ENCODE measurements at places on chromosomes 1 and 21.
A peak's percentile ranks its signal among the peaks of the same experiment; 100 is the strongest.

GRCh38 chr1:230385158-230385450, 41.0 kb downstream of the PGBD5 start:
- DNase-seq, result no peak

- DNase-seq, result no peak
Observed at GRCh38 chr1:95699149-95699953, 465.3 kb downstream of the RWDD3 start.

DNA sequence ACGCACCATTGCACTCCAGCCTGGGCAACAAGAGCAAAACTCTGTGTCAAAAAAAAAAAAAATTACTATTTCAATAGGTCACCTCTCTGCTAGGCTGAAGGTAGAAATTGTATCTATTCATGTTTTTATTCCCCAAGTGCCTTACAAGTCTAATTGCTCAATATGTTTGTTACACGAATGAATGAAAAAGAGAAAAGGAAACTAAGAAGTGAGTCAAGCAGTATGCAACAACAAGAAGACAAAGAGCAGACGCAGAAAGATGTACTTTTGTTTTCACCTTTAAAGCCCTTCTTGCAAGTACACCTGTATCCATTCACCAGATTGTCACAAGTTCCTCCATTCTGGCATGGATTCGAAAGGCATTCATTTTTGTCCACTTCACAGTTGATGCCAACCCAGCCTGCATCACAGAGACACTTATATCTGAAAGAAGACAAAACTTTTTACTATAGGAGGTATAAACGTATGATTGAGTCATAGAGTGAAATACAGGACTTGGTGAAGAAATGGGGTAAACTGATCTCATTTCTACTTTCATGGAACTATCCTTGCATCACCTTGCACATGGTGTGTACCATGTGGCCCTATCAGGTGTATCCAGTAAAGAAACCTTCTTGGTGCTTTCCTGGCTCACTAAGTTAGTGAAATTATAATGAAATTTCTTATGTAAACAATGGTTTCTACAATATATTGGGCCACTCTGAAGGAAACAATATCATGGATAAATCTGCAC, 57.1 kb upstream of the ADAM30 start:
- DNase-seq, result no peak

DNA sequence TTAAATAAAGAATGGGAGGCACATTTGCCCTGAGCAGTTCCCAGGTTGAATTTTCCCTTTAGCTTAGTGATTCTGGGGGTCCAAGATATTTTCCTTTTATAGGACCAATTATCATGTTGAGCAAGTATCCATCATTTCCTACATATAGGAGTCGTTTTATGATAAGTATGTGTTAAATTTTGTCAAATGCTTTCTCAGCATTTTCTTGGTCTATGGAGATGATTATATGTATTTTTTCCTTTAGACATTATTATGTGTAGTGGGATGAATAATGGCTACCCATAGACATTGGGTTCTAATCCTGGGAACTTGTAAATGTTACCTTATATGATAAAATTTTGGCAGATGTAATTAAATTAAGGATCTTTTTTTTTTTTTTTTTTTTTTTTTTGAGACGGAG, 128.7 kb downstream of the LMO4 start:
- no peak for DNase-seq

DNA sequence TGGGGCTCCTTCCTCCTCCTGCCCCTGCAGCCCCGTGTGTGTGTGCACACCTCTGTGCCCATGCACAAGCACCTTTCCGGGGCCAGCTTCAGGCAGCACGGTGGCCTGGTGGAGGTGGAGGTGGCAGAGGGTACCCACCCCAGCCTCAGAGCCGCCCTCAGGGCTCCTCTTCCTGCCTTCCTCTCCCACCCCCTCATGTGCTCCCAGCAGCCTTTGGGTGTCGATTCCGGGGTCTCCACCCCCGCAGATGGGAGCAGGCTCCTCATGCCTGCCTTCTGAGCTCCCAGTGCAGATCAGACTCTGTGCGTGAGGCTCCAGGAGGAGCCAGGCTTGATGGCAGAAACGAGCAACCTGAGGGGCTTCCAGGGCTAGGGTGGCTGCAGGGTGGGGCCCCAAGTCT, 29.2 kb upstream of the PLCH2 start:
- DNase-seq, result no peak

- no peak for DNase-seq
Observed at GRCh38 chr1:205229916-205230700, 2.4 kb downstream of the TMCC2 start.

GRCh38 chr1:36582066-36582755, 99.5 kb upstream of the CSF3R start:
- no peak for DNase-seq

DNA sequence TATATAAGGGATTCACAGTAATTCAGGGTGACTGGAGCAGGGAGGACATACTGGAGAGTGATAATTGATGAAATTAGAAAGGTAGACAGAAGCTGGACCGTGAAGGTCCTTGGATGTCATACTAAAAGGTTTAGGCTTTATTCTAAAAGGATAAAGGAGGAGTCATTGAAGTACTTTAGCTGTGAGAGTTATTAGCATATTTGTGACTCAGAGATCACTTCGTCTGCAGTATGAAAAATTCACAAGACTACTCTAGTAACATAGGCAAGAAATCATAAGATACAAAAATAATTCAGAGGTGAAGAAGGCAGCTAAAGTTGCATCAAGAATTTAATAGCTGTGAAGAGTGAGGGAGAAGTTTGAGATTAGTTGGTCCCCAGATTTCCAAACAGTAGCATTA, 26.3 kb downstream of the KCNA3 start:
- DNase-seq, result no peak

- no peak for DNase-seq
Observed at GRCh38 chr1:245007852-245008251, 143.5 kb upstream of the HNRNPU start.

DNA sequence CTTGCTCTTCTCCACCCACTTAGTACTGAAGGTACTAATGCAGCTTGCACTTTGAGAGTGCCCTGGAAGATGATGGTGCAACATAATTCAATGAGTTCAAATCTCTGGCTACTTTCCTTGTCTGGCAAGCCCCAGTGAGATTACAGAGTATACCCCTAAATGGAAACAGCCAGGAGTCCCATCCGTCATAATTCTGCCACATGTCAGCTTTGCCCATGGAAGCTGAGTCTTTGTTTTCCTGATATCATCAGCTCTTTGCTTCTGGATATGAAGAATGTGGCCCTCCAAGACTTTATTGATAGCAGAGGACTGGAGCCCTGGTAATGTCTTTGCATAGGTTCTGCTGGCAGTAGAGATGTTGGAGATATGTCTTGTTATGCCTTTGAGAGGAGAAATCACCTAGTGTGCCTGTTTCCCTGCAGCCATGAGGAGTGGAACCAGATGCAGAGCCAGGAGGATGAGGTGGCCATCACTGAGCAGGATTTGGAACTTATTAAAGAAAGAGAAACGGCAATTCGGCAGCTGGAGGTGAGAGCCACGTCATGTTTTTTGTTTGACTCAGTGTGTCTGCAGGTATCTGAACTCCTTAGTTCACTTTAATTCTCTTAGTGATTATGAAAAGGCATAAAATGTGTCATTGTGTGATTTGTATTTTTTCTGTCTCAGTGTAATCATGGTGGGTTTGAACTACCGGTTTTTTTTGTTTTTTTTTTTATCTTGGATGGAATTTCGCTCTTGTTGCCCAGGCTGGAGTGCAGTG, 18.7 kb upstream of the PPP1R8 start:
- no peak for DNase-seq

DNA sequence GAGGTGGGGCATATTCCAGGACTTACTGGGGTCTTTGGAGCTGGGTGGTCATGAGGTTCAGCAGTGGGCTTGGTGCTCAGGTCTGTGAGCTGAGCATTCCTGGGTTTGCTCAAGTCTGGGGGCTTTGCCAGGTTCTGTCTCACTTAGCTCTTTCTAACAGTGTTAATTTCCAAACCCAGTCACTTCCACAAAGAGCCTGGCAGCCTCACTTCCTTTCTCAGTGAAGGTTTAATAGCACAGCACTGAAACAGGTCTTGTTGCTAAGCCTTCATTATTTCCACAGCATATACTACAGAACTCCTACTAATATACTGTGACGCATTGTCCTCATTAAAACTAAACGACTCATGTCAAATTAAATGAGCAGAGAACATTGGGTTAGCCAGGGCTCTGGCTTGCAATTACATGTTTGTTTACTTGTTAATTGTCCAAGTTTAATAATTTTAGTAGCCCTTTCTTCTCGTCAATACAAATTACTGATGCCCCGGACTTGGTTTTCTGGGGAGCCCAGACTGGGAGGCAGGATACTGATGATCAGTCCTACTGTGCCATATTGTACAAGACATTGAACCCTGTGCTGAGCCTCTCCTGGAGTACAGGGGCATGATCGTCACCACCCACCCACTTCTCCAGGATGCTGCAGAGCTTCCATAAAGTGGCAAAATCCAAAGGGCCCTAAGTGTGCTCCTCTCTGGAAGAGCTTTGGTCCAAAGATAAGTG, 170.7 kb downstream of the IER5 start:
- no peak for DNase-seq

GRCh38 chr1:111855260-111855659, 99.6 kb downstream of the DDX20 start:
- no peak for DNase-seq

DNA sequence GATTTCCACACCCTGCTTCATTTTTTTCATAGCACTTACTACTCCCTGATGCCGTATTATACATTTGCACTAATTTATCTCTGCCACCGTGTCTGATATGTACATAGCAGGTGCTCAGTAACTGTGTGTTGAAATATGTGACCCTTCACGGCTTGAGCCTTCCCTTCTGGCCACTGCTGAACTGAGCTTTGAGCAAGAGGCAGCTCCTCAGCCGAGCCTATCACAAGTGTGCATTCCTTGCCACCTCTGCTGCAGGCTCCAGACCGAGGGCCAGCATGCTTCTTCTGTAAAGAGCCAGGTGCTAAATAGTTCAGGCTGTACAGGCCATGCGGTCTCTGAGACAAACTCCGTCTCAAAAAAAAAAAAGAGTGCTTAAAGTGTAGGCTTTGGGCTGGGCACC, 22.6 kb downstream of the PLEKHM2 start:
- DNase-seq, result no peak

GRCh38 chr1:1439546-1440261, 4.2 kb downstream of the VWA1 start:
- DNase-seq, result no peak

DNA sequence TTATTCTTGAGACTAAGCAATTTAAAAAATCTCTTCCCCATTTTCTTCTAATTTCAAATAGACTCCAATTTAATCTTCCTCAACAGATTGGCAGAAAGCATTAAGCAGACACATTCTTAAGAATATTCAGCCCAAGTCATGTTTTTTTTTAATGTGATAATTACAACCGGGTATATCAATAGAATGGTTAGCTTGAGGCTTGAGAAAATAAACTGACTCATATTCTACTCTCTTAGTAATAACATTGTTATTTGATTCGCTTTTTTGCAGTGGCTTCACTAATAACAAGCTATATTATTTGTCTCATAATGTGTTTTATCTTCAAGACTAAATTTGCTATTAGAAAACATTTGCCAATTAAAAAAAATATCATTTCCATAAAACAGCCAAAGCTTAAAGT, 488.6 kb upstream of the RGS18 start:
- no peak for DNase-seq

DNA sequence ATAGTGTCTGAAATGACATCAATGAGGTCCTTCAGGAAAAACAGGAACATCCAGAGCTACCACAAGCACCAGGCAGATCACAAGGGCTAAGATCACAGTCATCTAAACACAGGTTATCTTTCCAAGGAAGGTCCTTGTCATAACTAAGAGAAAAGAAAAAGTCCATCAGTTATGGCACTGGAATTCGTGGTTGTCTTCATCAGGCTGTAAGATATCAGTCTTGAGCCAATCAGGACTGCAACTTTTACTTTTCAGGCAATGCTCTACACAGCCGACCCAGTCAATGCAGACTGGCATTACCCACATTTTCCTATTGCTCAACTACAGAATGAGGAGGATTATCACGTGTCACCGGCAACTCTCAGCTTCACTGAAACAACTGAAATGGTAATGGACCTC, 26.4 kb downstream of the SORT1 start:
- DNase-seq, result no peak

- no peak for DNase-seq
Observed at GRCh38 chr1:34019741-34020552, 145.1 kb downstream of the CSMD2 start.

GRCh38 chr1:215198021-215198420, 115.5 kb downstream of the KCNK2 start:
- no peak for DNase-seq

DNA sequence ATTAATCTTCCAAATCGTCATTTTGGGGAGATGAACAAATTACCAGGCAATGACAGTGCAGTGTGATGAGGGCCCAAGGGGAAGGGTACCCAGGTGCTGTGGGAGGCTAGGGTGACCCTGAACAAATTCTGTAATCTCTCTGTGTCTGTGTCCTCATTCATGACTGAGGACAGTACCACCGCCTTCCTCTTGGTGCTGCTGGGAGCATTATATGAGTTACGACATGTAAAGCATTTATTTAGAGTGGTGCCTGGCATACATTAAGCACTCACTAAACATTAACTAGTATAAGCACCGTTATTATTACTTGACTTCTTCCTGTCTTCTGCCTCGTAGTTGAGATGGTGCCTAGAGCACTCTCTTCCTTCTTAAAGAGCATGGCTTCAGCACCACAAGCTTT, 468.2 kb upstream of the VAMP3 start:
- DNase-seq, result no peak

GRCh38 chr1:19481826-19482398, 3.4 kb downstream of the CAPZB start:
- DNase-seq, result no peak

- peak; percentile 11 for DNase-seq
Observed at GRCh38 chr1:51877434-51878307, 856 bp downstream of the NRDC start.

DNA sequence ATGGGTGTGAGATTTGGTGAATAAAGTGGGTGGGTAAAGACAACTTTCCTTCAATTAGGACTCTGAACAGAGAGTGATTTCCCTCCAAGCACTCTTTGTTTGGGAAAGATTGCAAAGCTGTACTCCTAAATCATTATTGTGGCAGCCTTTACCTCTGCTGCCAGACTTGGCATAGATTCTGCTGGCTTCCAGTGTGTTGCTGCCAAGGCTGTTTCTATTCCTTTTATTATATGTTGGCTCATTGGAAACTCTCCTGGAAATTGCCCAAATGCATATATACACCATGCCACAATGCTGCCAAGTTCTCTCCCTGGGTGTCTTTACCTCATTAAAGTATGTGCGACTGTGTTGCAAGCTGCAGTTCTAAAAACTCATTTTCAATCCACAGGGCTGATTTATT, 668.0 kb downstream of the MRPL39 start:
- DNase-seq, result no peak

Measured in NCI-H187 (cell line).